Stimulated activated CD4-positive, alpha-beta T cell treated with anti-CD3 and anti-CD28 coated beads, Interleukin-1b, Interleukin-23, amount 100 ng/mL, for 4 hours (primary cell): ENCODE measurements at places on chromosomes 13 and 19.

GRCh38 chr19:6298413-6298812 lies 18.6 kb upstream of the MLLT1 start:
- DNase-seq = no peak

- DNase-seq = no peak
Observed at GRCh38 chr13:32041429-32041828, 9.9 kb downstream of the FRY start.

DNA sequence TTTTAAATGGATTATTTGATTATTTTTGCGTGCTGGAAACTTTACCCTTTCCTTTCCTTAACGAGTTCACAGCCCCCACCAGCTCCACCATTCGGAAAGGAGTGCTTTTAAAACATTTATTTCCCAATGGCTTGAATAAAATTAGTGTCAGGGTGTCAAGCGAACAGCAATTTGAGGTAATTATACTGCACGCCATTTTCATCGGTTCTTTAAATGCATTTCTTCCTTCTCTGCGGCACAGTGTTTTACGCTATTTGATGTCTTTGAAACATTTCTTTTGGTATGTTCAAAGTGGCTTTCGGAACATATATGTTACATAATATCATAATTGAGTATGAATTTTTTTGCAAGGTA lies 309 bp upstream of the SLITRK1 start:
- no peak for DNase-seq

- DNase-seq = no peak
Observed at GRCh38 chr19:13070425-13071140, 32.1 kb downstream of the LYL1 start.

- DNase-seq = no peak
Observed at GRCh38 chr19:8577247-8577646, at the start of gene MYO1F. TSS of gene MYO1F (minus strand) at chr19:8577442. CDS start at chr19:8577309, 133 bp downstream.

- DNase-seq = no peak
Observed at GRCh38 chr13:114050536-114051450, 76.9 kb upstream of the C13orf46 start.

- DNase-seq = no peak
Observed at GRCh38 chr13:28723806-28724205, 5.0 kb upstream of the SLC46A3 start.

DNA sequence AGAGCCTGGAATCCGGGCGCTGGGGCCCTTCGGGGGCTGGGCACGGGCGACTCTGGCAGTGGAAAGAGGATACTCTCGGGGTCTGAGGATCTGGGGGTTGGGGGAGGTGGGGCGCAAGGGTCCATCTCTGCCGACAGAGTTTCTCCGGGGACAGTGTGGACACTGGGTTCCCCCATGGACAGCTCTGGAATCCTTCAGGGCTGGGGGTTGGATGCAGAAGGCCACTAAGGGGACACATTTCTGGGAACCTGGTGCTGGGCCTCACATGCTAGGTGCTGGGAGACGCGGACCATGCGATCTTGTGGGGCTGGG lies 2.3 kb downstream of the TGFBR3L start:
- no peak for DNase-seq

- DNase-seq = no peak
Observed at GRCh38 chr19:41427647-41428480, 690 bp upstream of the B3GNT8 start.

DNA sequence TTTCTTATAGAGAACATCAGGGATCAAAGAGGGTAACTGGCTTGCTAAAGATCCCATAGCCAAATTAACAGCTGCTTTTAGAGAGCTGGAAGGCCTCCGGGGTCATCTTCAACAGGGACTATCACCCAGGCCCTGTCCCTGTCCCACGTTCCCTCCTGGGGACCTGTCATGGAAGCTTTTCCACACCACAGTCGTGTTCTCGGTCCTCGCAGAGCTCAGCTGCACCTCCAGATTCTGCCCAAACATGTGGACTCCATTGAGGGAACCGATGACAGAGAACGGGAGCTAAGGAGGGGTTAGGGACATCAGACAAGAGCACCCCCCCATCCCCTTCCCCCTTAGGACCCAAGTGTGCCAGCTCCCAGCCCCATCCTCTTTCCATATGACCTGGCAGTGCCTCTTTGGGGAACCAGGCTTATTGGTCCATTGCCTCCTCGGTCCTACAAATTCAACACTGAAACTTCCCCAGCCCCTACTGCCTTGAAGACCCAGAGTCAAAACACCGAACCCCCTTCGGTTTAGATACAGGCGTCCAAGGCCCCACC lies 568 bp downstream of the FUZ start:
- DNase-seq = no peak

GRCh38 chr19:30719999-30720345 lies 347.8 kb downstream of the ZNF536 start:
- DNase-seq = no peak

- DNase-seq = no peak
Observed at GRCh38 chr19:58237324-58237723, 8.6 kb downstream of the ZNF544 start.

DNA sequence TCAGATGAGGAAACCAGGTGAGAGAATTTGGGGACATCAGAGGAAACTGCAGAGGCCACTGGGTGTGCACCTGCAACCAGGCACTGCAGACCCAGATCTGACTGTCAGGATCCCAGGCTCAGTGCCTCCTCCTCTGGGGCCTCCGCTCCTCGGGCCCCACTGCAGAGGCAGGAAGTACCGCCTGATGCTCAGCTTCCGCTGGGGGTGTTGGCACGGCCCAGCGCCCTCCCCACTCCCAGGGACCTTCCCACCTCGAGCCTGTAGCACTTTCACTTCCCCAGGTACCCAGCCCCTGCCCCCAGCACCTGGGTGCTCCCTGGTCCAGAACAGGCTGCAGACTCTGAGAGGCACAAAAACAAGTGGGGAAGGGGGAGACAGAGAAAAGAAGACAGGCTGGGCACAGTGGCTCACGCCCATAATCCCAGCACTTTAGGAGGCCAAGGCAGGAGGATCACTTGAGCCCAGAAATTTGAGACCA lies 1.4 kb upstream of the CD37 start:
- DNase-seq = peak; percentile 53

DNA sequence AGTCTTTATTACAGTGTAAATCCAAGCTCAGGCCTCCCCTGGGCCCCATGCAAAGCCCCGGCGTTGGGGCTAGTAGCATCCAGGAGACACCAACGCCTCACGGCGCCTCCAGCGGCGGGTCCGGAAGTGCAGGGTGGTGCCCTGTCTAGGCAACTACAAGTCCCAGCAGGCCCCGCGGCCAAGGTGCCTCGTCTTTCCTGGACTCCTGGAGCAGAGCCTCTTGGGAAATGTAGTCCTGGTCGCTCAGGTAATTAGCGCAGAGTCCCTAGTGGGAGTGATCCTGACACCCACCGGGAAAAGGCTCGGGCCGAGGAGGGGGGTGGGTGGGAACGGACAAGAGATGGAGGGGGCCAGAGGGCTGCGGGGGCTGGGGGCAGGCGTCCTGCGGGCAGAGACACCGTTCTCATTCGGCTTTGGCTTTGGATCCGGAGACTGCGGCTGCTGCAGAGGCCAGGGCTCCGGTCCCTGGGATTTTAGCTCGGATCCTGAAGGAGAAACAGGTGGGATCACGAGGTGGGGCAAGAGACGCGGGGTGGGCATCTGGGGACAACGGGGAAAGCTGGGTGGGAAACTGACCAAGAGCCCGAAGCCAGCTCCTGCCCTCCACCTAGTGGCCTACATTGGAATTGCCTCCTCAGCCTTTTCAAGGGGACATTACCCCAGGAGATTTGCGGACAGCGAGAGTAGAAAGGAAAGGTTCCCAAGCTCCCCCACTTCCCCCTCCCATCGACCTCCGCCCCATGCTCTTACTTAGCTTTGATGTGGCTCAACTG lies 11.4 kb downstream of the RTN2 start:
- peak; percentile 97 for DNase-seq

DNA sequence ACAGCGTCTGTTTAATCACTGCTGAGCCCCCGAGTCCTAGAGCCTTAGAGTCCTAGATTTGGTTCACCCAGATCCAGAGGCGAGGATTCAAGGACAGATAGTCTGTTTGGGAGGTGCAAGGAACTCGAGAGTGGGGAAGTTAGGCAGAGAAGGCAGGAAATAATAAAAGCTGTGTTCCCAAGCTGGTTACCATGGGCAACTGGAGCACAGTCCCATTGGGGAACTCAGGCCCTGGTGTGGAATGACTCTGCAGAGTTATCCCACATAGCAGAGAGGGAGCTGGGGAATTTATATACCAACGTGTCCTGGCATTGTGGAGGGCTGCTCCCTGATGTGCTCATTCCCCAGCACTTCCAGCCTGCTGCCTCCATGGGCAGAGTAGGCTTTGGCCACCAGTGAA lies 9.7 kb downstream of the IGSF23 start:
- no peak for DNase-seq

- DNase-seq = peak; percentile 68
Observed at GRCh38 chr19:11125994-11126685, 29.4 kb downstream of the SPC24 start.

DNA sequence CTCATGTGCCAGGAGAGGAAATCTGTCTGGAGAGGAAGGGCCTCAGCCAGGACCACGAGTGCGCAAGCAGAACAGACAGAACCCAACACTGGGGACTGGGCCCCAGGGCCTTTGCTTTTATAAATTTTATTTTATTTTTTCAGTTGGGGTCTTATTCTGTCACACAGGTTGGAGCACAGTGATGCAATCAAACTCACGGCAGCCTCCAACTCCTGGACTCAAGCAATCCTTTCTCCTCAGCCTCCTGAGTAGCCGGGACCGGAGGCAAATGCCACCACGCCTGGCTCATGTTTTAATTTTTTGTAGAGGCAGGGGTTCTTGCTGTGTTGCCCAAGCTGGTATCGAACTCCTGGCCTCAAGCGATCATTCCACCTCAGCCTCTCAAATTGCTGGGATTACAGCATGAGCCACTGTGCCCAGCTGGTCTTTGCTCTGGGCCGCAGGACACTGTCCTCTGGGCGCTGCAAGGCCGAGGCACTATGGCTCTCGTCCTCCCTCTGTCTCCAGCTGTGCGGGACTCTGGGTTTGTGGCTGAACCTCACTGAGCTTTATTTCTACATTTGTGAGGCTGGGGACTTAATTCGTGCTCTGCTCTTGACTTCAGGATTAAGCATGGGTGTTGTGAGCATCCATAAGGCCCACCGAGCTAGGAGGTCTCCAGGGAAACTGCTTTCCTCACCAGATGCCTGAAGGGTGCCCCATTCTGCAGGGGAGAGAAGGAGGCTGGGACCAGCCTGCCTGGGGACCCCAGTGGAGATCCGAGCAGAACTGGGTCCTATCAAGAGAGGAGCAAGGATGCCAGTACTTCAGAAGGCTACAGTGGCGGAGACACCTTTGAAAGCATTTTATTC lies 144.2 kb upstream of the VSTM2B start:
- no peak for DNase-seq

- DNase-seq = no peak
Observed at GRCh38 chr13:48532256-48532505, 699 bp downstream of the RCBTB2 start.

- DNase-seq = no peak
Observed at GRCh38 chr13:27012482-27013197, 159.0 kb downstream of the USP12 start.

DNA sequence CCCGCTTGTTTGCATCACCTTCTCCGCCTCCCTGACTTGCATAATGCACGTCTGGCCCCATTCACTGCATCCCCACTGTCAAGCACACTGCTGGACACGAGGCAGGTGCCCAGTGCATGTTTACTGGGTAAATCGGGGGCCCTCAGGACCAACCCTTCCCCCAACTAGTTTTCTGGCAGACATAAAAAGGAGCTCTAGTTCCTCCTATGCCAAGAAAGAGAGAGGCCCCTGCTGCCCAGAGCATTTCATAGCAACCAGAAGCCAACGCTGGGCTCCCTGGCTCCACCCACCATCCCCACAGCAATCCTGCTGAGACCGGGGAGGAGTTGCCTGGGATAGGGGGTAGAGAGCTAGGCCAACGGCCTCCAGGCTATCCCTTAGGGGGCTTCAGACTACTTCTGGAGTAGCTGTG lies 23.2 kb downstream of the ANKRD27 start:
- DNase-seq = no peak

- DNase-seq = no peak
Observed at GRCh38 chr19:28501976-28502375, 711.0 kb downstream of the UQCRFS1 start.

GRCh38 chr13:62908321-62908720 lies 1492.7 kb upstream of the PCDH20 start:
- DNase-seq = no peak
